Right cardiac atrium (tissue), 5 donors: ENCODE measurements at places on chromosomes 16 and 17. TPM values are rescaled to one million over a fixed set of nuclear protein-coding genes. Genes with fewer than 3 reads are reported as not detected.

- DNase-seq = no peak
Observed at GRCh38 chr17:45287526-45288500, 25.9 kb upstream of the SPATA32 start.

DNA sequence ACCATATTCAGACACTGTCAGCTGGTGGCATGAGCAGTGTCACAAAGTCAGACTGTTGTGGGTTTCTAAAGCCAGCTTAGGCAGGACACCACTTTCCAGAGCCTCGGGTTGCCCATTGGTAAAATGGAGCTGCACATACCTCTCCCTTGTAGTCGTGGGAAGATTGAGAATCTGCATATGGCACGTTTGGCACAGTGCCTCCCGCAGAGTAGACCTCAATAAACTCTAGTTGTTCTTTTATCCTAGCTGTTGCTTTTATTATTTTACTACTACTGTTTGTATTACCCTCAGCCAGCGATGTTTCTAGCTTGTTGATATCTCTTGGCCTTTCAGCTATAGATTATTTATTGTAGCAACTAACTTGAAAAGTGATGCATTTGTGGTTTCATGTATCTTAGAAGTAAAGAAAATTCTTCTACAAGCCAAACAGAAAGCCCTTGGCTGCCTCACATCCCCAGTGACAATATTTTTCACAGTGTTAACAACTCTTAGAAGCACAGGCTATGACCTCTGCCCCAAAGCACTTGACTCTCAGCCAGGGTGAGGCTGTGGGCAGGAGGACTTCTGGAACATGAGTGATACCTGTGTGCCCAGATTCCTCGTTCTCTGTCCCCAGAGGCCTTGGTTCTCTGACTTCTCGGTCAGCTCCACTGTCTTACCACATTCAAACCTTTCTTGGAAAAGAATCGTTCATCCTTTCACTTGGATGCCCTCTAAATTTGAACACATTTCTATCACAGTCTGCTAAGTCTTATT is 351.6 kb downstream of the SNX29 start:
- no peak for DNase-seq

SCN4A gene
- 1.6 TPM for polyA plus RNA-seq

MILR1 gene
- polyA plus RNA-seq = 2.5 TPM

DNA sequence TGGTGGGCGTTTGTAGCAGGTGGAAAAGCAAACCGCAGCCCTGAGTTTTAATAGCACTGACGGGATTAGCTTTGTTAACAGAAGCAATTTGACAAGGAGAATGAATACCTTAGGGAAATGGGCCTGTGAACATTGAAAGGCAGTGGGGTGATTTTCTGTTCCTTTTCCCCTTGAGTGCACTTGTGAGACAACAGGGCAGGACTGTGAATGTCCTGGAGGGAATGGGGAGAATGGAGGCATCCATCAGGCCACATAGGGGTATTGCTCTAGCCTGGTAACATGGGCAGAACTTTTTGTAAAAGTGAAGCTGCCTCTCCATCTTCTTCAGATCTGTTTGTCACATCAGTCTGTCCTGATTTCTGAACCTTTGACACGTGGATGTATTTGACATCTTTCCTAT is 26.2 kb downstream of the USP43 start:
- no peak for DNase-seq

DNA sequence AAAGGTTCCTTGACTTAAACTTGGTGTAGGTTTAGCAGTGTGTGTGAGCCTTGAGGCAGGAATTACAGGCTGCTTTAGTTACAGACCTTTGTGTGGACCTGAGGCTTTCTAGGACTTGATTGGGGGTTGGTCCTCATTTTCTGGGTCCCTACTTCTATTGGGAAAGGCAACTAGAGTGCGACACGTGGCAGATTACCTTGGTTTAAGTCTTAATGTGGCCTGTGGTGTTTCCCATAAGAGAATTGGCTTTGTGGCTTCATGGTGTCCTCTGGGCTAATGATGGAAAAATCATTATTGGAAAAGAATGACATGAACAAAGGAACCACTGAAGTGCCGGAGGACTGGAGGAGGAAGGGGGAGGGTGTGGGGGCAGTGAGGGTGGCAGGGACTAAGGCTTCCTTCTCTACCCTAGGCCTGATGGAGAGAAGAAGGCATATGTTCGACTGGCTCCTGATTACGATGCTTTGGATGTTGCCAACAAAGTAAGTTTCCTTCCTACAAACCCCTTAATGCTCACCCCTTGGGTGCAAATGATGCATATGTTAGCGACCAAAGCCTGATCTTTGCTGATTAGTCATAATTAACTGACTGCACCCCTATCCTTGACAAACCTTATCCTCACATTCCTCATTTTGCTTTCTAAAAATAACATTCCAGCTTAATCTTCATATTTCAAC is 2.7 kb downstream of the TLCD1 start:
- DNase-seq = no peak

DNA sequence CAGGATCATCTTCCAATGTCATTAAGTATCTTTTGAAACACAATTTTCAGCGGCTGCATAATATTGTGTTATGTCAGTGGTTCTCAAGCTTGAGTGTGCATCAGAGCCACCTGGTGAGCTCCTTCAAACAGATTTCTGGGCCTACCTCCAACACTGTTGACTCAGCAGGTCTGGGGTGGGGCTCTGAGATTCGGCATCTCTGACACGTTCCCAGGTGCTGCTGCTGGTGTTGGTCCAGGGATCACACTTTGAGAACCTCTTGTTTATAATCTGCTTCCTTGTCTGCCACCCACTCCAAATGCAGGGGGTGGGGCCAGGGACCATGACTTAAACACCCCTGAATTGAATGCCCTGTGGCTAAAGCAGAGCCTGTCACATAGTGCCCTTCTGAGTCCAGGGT is 73.8 kb upstream of the HNF1B start:
- DNase-seq = no peak

GRCh38 chr17:7313088-7313889 is 1.9 kb downstream of the GPS2 start:
- no peak for DNase-seq
